ENCODE measurements at places on chromosomes 4 and X. TPM values are rescaled to one million over a fixed set of nuclear protein-coding genes. Genes with fewer than 3 reads are reported as not detected.

DNA sequence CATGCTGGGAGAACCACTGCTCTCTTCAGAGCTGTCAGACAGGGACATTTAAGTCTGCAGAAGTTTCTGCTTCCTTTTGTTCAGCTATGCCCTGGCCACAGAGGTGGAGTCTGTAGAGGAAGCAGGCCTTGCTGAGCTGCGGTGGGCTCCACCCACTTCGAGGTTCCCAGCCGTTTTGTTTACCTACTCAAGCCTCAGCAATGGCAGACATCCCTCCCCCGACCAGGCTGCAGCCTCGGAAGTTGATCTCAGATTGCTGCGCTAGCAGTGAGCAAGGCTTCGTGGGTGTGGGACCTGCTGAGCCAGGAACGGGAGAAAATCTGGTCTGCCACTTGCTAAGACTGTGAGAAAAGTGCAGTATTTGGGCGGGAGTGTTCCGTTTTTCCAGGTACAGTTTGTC is 118.9 kb downstream of the SLC10A6 start:
- no peak for DNase-seq

GRCh38 chrX:6891404-6891803 is 256.1 kb upstream of the STS start:
- DNase-seq, result no peak

The MAGEA3 gene
- total RNA-seq, result not detected

The TMEM184C gene
- total RNA-seq, result 24.7 TPM

The ADH1C gene
- not detected for total RNA-seq

- DNase-seq, result no peak
Observed at GRCh38 chr4:183636923-183637322, 22.1 kb downstream of the RWDD4 start.

GRCh38 chrX:105480646-105481310 is 260.3 kb upstream of the TEX13A start:
- no peak for DNase-seq

- no peak for DNase-seq
Observed at GRCh38 chrX:13369256-13370030, 49.6 kb upstream of the ATXN3L start.

GRCh38 chr4:17997129-17997528 is 24.4 kb downstream of the LCORL start:
- no peak for DNase-seq

DNA sequence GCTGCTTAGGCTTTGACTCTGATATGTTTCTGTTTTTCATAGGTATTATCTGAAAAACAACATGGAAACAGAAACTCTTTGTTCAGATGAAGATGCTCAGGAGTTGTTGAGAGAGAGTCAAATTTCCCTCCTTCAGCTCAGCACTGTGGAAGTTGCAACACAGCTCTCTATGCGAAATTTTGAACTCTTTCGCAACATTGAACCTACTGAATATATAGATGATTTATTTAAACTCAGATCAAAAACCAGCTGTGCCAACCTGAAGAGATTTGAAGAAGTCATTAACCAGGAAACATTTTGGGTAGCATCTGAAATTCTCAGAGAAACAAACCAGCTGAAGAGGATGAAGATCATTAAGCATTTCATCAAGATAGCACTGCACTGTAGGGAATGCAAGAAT is 238.6 kb downstream of the RAPGEF2 start:
- no peak for DNase-seq

DNA sequence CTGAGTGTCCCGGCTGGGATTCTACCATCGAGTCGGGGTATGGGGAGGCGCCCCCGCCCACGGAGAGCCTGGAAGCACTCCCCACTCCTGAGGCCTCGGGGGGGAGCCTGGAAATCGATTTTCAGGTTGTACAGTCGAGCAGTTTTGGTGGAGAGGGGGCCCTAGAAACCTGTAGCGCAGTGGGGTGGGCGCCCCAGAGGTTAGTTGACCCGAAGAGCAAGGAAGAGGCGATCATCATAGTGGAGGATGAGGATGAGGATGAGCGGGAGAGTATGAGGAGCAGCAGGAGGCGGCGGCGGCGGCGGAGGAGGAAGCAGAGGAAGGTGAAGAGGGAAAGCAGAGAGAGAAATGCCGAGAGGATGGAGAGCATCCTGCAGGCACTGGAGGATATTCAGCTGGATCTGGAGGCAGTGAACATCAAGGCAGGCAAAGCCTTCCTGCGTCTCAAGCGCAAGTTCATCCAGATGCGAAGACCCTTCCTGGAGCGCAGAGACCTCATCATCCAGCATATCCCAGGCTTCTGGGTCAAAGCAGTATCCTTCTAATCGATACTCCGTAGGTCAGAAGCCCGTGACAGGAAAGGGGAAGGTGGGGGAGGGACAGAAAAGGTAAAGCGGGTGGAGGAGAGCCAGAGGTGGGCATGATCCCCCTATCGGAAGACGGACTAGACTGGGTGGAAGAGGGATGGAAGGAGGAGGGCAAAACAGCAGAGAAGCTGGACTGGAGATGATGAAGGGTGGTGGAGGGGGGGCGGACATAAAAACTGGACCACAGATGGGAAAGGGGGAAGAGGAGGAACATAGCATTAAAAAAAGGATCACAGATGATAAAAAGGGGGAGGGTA is 828 bp downstream of the TSPYL2 start:
- no peak for DNase-seq

- DNase-seq, result no peak
Observed at GRCh38 chr4:139576219-139576618, 20.2 kb upstream of the SETD7 start.

The CSAG1 gene
- total RNA-seq, result not detected

DNA sequence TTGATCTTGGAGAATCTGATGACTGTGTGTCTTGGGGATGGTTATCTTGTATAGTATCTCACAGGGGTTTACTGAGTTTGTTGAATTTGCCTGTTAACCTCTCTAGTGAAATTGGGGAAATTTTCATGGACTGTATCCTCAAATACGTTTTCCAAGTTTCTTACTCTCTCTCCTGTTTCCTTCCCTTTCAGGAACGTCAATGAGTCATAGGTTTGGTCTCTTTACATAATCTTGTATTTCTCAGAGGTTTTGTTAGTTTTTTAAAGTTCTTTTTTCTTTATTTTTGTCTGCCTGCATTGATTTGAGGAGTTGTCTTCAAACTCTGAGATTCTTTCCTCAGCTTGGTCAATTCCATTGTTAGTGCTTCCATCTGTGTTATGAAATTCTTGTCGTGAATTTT is 227.7 kb upstream of the GPRIN3 start:
- DNase-seq, result no peak

GRCh38 chrX:114774691-114775090 is 190.8 kb downstream of the HTR2C start:
- DNase-seq, result no peak

The ALB gene
- not detected for total RNA-seq

The ARR3 gene
- not detected for total RNA-seq

The SLC25A53 gene
- 11.9 TPM for total RNA-seq

GRCh38 chr4:80091184-80091583 is 18.2 kb upstream of the ANTXR2 start:
- no peak for DNase-seq

DNA sequence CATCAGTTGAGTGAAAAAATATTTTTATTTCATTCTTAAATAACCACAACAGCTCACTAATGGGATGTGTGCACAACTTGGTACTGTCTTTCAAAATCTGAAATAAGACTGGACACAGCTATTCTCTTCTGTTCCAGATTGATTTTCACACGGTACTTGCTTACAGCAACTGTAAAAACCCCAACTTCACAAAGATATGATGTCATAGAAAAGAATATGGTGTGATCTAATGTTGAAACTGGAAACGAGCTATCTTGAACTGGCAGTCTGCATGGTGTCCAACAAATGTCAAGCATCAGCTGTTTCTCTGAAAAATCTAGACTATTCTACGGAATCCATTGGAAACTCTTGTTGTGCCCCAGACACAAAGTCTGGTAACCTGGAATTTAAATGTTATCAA is 14.7 kb downstream of the HELQ start:
- no peak for DNase-seq

GRCh38 chr4:134935320-134935719 is 733.7 kb upstream of the PABPC4L start:
- no peak for DNase-seq

The MID1 gene
- not detected for total RNA-seq

- DNase-seq, result no peak
Observed at GRCh38 chr4:182219411-182220056, 23.7 kb upstream of the TENM3 start.

The XAGE1A gene
- total RNA-seq, result not detected

DNA sequence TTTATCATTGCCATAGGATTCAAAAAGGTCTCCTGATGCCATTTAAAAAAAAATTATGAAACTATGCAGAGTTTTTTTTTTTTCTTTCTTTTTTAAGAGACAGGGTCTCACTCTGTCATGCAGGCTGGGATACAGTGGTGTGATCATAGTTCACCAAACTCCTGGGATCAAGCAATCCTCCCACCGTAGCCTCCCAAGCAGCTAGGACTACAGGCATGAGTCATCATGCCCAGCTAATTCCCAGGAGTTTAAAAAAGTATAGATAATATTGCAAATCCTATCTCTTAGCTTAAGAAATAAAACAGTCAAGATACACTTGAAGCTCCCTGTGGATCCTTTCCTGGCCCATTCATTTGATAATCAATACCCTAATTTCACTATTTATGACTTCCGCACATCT is 58.6 kb upstream of the PRSS48 start:
- DNase-seq, result no peak

DNA sequence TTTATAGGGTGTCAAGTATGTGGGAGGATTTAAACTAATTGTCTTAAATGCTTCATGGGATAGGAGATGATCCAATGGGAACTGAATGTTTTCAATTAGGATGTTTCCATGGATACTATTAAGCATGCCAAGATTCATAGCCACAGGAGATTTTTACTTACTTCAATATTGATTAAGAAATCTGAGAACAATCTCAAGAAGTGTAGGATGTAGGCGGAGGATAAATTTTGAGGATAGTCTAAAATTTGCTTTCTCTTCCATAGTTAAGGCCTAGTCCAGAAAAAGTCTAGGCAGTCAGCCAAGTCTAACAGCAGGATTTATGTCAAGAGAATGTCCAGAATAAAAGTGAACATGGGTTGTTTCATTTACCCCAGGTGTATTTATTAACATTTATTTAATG is 32.8 kb downstream of the REPS2 start:
- DNase-seq, result no peak

The ETNPPL gene
- total RNA-seq, result not detected

The MAGEC2 gene
- not detected for total RNA-seq

The NWD2 gene
- total RNA-seq, result not detected

The EREG gene
- 1.0 TPM for total RNA-seq

DNA sequence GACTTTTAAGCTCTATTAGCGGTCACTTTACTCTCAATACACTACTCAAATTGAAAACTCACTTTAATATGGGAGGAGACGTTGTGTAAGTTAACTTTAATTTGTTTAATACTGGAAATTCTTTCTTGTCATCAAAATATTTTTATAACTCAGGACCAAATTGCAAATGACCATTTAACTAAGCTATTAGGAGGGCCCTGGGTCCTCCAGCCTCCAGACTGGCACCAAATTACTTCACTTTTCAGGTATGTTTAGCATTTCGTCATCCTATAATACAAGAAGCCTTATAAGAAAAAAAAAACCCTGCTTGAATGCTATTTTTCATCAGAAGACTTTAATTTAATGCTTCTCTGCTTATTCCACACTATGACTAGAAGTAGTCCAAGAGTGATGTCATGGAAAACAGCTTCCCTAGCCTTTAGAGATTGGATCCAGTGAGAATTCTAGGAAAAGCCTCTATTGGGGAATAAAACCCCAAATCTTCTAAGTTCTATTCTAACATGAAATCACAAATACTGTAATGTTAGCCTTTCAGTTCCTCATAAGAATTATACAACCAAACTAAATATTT is 6.6 kb downstream of the KLHL15 start:
- DNase-seq, result no peak

- DNase-seq, result no peak
Observed at GRCh38 chr4:44713125-44713524, 13.2 kb downstream of the GNPDA2 start.

The GAGE13 gene
- not detected for total RNA-seq

DNA sequence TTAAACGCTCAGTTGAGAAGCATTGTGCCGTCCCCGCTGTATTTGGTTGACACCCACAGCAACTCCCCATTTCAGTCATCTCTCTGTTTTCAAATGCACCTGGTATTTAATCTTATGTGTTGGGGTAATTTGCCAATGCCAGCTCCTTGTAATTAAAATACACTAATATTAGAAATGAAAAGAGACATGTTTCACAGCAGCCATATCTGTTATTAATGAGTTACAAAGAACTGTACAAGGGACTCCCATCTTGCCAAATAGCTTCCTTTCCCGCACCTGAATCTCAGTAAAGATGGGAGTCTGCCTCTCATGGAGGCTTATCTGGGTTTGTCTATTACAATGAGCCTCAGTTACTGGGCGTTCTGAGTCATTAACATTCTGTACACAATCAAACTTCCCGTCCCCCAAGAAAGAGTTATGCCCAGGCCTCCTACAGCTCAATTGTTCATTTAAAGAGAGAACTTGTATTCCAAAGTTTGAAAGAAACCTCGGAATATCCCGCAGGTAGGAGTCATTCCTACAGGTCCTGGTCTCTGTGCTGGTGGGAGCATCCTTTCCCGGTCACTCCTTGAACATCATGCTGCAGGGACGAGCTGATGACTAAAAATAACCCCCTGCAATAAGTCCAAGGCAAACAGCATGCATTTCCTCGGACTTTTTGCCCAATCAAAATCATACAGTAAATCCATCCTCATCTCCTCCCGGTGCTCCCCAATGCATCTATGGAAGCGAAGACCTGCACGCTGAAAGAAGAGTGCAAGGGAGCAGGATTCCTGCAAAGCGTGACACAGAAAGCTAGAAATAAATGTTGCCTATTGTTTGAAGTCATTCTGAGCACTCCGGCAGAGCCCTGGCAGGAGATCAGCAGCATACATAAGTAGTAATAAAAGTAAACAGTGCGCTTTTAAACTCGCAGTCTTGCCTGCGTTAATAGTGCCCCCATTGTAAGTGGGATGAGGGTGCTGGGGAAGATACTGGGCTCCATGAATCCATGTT is 926 bp downstream of the NDP start:
- DNase-seq, result no peak

GRCh38 chr4:7191546-7192251 is 639 bp upstream of the SORCS2 start:
- DNase-seq, result no peak

- no peak for DNase-seq
Observed at GRCh38 chr4:6042293-6043063, 24.2 kb upstream of the C4orf50 start.

- no peak for DNase-seq
Observed at GRCh38 chr4:127250577-127250976, 382.2 kb upstream of the INTU start.

- no peak for DNase-seq
Observed at GRCh38 chrX:137236837-137237236, 203.0 kb upstream of the GPR101 start.

The PLRG1 gene
- 39.6 TPM for total RNA-seq

The SMARCAD1 gene
- 17.6 TPM for total RNA-seq

GRCh38 chr4:74365761-74366160 is 816 bp downstream of the EREG start:
- DNase-seq, result no peak

Measured in CD4-positive, CD25-positive, alpha-beta regulatory T cell (primary cell).